Stimulated activated CD8-positive, alpha-beta memory T cell treated with anti-CD3 and anti-CD28 coated beads, Interleukin-7, amount 100 ng/mL, for 48 hours (primary cell): ENCODE measurements at places on chromosomes 4 and X.

DNA sequence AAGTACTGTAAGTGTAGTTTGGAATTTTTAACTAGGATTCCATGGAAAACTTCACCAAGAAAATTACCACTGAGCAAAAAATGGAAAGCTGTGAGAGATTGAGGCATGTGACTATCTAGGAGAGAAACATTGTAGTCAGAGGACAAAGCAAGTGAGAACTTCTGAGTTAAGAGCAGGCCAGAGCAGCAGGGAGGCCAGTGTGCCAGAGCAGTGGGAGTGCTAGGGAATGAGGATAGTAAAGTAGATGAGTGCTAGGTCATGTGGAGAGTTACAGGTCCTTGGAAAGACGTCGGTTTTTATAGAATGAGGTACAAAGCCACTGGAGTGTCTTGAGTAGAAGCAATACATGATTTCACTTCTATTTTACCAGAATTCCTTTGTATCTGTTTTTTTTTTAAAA lies 52.7 kb upstream of the FAT4 start:
- DNase-seq: no peak

DNA sequence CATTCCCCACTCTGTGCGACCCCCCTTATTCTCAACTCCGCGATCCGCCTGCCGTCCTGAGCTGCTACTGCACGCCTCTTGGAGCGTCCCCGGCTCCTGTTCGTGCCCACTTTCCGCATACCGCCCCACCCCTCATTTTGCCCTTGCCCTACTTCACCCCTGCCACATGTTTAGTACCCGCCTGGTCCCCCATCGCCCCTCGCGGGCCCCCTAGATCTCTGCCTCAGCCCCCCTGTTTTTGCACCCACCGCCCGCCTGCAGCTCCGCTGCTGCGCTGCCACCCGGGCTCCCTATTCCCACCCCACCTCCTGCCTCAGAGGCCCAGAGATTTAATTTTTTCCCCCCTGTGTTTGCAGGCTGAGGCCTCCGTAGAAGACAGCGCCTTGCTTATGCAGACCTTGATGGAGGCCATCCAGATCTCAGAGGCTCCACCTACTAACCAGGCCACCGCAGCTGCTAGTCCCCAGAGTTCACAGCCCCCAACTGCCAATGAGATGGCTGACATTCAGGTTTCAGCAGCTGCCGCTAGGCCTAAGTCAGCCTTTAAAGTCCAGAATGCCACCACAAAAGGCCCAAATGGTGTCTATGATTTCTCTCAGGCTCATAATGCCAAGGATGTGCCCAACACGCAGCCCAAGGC lies 1.4 kb downstream of the MAGED1 start:
- DNase-seq: no peak

- no peak for DNase-seq
Observed at GRCh38 chr4:114907568-114907967, 205.9 kb downstream of the NDST4 start.

GRCh38 chr4:30719454-30720020 lies 632 bp upstream of the PCDH7 start:
- no peak for DNase-seq

GRCh38 chrX:150508451-150509367 lies 59.7 kb upstream of the MTM1 start:
- no peak for DNase-seq

- DNase-seq: no peak
Observed at GRCh38 chr4:44147571-44148075, 301.0 kb downstream of the KCTD8 start.

GRCh38 chr4:158197194-158197776 lies 13.0 kb upstream of the TMEM144 start:
- DNase-seq: no peak

- DNase-seq: no peak
Observed at GRCh38 chrX:53438832-53439230, 4.7 kb upstream of the HSD17B10 start.

- DNase-seq: no peak
Observed at GRCh38 chr4:104901438-104901837, 245.2 kb upstream of the TET2 start.

- DNase-seq: no peak
Observed at GRCh38 chr4:184937745-184938144, 80.5 kb upstream of the HELT start.

DNA sequence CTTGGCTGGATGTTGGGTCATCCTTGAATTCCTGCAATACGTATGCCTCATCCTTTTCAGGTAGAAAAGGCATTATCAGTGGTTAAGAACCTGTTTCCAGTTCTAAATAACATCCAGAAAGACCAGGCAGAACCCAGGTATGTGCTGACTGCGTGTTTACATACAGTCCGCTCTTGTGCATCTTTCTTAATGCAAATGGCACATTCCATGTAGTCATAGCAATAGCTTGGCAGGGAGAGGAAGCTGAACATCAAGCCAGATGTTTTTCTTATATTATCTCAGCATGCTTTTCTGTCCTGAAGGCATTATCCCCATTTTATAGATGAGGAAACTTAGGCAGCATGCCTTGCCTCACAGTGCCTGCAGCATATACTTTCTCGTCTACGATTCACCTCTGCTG lies 2.1 kb downstream of the DCLK2 start:
- no peak for DNase-seq

GRCh38 chrX:6311540-6311939 lies 82.9 kb upstream of the NLGN4X start:
- DNase-seq: no peak

GRCh38 chr4:47469951-47470350 lies 6.4 kb upstream of the COMMD8 start:
- DNase-seq: no peak

GRCh38 chr4:173494013-173494970 lies 35.7 kb downstream of the HAND2 start:
- peak; percentile 13 for DNase-seq

- DNase-seq: no peak
Observed at GRCh38 chrX:140723121-140723715, 13.7 kb downstream of the LINC00632 start.
